ENCODE measurements at places on chromosomes 1 and 21.

GRCh38 chr21:28916150-28916893 lies 76.4 kb downstream of the LTN1 start:
- DNase-seq = no peak

DNA sequence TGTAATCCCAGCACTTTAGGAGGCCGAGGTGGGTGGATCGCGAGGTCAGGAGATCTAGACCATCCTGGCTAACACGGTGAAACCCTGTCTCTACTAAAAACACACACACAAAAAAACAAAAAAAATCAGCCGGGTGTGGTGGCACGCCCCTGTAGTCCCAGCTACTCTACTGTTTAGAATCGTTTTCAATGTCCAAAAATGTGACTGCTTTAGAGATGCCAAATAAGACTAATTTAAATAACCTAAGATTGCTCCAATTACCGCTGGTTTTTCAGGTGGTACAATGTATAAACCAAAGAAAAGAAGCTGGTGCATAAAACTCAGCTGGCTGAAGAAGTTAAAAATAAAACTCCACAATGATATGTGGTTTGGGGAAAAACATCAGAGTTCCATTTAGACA lies 132.0 kb downstream of the RERE start:
- no peak for DNase-seq

- DNase-seq = no peak
Observed at GRCh38 chr1:168065506-168065905, 71.2 kb downstream of the GPR161 start.

- no peak for DNase-seq
Observed at GRCh38 chr1:236149003-236149595, 6.8 kb downstream of the GPR137B start.

DNA sequence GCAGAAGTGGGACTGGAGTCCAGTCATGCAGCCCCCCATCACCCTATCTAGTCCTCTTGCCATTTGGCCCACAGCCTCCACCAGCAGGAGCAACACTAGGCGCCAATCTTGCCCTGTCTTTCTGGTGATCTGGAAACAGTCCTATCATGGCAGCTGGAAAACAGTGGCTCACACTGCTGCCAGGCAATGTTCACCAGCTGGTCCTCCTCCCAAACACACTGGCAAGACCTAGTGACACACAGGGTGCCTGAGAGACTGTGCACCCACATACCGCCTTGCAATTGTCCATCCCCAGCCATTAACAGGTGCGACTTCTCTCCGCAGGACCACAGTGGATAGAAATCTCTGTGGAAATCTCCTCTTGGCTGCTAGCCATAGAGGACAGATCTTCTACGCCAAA lies 105.5 kb downstream of the HIVEP3 start:
- DNase-seq = no peak

- DNase-seq = no peak
Observed at GRCh38 chr1:172487550-172487949, 43.7 kb upstream of the PIGC start.

DNA sequence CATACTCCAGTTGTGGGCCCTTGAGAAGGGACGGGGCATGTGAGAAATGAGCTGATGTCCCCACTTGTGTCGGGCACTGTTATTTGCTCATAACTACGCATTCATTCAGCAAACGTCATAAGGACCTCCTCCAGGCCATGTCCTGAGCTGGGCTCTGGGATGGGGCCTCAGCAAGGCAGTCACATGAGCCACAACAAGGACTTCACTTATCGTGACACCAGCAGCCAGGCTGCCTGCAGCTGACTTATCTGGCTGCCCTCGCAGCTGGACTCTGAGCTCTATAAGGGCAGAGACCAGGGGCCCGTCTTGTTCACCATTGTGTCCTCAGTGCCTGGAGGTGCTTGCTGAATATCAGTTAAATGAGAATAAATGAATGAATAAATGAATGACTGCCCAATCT lies 37.5 kb upstream of the GRIK3 start:
- DNase-seq = no peak

DNA sequence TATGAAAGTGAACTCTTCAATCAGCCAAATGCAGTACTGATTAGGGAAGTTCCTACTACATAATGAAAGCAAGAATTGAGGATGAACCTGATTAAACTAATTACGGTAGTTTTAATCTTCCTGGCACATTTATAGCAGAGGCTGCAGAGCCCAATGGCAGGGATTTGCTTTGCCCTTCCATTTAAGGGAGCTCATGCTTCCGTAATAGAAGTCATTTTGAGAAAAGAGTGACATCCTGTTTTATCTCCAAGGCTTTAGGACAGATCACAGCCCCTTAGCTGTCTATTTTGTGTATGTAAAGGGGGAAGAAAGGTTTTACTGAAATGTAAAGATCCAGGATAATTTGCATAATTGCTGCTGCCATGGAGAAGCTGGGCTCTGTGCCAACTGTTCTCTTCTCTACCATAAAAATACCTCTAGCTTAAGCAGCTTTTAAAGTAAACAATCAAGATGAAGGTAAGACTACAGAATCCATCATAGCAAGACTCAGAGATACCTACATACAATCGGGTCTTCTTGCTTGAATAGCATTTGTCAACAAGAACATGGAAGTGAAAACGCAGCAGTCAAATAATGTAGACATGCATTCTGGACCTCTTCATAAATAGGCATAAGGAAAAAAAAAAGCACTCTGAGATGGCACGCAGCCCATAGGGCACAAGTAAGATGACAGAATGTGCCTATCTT lies 62.5 kb downstream of the ASH1L start:
- no peak for DNase-seq

DNA sequence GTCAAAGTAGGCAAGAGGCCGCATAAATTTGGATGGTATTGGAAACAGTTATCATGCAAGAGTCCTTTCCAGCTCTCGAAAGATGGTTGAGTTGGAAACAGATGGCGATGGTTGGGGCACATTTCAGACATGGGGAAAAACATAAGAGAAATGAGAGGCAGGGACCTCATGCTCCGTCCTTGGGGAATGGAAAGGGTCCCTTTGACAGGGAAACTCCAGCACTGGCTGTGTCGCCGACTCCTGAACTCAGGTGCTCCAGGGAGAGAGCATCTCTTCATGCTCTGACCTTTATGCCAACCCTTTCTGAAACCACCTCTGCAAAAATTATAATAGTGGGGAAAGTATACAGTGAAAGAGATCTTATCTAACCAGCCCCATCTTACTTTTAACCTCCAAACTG lies 36.8 kb upstream of the COL6A2 start:
- no peak for DNase-seq

DNA sequence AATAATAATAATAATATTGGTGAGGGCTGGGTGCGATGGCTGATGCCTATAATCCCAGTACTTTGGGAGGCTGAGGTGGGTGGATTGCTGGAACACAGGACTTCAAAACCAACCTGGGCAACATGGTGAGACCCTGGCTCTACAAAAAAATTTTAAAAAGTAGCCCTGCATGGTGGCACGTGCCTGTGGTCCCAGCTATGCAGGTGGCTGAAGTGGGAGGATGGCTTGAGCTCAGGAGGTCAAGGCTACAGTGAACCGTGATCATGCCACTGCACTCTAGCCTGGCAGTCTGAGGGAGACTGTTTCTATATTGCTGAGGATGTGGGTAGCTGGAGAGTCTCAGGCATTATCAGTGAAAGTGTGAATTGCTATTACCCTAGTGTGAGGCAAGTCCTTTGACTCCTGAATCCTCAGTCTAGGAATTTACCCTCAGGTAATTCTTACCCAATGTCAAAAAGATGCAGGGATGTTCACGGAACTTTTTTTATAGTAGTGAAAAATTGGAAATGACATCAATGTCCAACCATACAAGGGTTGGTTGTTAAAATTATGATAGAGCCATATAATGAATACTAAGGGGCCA lies 61.8 kb upstream of the RPL11 start:
- DNase-seq = no peak

GRCh38 chr21:42746593-42747275 lies 93.3 kb downstream of the PDE9A start:
- peak; percentile 4 for DNase-seq

DNA sequence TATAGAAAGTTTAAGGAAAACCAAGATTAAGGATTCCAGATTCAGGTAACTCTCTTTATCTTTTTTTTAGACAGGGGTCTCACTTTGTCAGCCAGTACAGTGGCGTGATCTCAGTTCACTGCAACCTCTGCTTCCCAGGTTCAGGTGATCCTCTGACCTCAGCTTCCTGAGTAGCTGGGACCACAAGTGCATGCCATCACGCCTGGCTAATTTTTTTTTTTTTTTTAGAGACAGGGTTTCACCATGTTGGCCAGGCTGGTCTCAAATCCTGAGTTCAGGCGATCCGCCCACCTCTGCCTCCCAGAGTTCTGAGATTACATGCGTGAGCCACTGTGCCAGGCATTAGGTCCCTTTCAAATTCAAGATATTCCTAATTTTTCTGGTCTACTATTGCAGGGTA lies 15.9 kb downstream of the LZIC start:
- no peak for DNase-seq

DNA sequence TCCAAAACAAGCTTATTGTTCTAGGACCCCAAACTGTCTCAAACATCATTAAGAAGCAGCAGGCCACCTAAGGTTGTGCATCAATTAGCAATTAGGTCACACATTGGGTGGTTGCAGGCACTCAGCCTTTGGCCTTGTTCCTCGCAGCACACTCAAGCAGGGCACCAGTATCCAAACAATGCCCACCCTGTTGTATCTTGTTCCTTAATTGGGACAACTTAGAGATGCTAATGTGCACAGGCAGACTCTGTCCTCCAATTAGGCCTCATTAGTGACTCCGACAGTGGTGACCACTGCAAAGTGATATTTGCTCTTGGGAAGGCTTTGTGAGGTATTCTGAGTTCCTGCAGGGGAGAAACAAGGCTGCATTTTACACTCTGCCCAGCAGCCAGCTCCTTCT lies 515.1 kb upstream of the PTBP2 start:
- DNase-seq = no peak

DNA sequence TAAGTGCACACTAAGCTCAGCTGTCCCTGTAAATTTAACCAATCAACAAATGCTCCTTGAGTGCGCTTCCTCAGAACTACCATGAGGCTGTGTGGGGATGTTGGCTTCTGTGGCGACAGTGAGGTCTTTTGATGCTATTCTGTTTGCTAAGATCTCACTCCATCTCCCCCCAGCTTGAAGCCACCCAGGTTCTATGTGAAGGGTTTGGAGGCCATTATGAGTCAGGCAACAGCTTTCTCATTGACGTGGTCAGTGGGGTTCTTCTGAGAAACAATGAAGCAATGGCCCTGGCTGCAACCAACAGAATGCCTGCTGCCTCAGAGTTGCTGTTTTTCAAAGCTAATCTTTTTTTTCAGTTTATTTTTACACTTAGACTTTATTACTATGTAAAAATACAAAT lies 205.5 kb downstream of the PTBP2 start:
- no peak for DNase-seq

DNA sequence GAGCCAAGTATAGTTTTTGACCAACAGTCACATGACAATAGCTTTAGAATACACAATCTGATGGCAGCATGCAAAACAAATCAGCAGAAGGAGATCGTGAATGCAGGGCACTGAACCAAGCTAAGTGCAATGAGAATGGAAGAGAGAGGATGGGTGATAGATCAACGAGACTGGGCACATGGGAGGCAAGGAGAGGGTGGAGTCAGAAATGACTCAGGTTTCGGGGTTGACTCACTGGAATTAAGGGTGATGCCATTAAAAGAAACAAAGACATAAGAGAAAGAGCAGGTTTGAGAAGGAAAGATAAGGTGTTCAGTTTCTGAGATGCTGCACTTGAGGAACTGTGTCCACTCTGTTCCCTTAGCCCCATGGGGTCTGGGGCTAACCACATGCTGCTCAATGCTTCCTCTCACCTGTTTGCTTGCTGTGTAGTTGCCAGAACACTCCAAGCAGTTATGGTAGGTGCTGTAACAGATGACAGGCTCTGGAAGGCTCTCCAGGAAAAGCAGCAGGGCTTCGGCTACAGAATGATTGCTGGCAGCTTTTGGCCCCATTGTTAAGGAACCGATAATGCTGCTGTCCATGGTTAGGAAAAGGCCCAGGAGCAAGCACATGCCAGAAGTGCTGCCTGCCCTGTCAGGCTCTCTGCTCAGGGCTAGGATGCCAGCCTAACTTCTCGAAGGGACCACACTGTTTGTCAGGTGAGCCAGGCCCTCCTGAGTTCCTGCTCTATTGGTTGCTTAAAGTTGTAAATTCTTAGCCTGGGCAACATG lies 6.1 kb upstream of the MTF1 start:
- DNase-seq = no peak

DNA sequence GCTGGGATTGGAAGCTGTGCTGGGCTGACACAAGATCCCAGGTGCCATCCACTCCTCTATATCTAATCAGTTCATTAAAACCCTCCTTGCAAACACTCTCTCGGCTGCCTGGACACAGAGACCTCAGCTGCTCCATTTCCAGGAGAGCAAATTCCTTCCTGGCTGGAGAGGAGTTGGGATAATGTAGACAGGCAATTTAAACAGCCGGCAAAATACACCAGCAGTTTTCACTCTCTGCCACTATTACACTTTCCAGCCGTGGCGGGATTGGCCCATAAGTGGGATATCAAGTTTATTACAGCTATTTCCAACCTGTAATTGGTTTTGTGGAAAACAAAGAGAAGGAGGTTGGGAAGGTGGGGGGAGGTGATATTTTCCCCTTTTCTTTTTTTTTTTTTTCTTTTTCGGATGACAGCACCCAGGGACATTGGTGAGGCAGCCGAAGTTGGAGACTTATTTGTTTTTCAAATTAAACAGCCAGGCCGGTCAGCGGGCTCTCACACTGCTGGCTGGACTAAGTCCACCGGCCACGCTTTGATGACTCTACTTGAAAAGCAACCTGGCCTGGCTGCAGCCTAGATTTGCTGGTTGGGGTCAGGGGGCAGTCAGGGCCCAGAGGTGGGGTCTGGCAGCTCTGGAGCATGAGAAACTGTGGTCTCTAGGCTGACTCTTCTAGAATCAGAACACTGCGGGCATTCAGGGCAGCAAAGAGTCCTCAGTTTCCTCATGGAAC lies 177.4 kb downstream of the IGSF21 start:
- DNase-seq = no peak

- DNase-seq = no peak
Observed at GRCh38 chr21:35178827-35179226, 129.7 kb upstream of the RUNX1 start.

- no peak for DNase-seq
Observed at GRCh38 chr1:155085504-155086127, 7.0 kb downstream of the EFNA3 start.

- DNase-seq = no peak
Observed at GRCh38 chr1:61285371-61285885, 203.1 kb downstream of the NFIA start.

GRCh38 chr1:38929476-38929875 lies 12.2 kb downstream of the RHBDL2 start:
- no peak for DNase-seq

DNA sequence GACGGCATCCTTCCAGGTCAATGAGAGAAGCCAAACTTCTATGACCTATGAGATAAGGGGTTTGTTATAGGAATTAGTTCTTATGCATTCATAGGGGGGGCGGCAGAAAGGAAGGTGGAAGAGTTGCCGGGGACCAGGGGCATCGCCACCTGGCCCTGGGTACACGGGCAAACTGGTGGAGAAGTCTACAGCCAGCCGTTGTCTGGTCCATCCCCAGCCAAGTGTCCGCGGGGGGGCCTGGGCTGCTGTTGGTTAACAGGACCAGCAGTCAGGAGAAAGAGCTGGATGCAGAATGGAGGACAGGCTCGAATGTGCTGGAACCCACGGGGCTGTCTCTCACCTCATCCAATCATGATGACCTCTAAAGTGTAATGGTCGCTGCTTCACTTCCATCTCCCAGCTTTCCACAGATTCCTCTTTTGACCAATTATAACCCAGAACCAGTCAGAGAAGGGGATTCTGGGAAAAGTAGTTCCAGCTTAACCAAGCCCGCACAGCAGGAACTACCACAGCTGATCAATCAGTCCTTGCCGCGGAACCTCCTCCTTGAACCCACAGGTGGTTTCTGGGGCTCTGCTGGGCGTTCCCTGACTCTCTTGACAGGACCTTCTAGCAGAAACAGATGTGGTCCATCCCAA lies 17.8 kb downstream of the TMEM51 start:
- DNase-seq = no peak

Data from Kasumi-1 (cell line).